ENCODE measurements at places on chromosomes 3 and 15. TPM values are rescaled to one million over a fixed set of nuclear protein-coding genes. Genes with fewer than 3 reads are reported as not detected.

Gene TBC1D21
- total RNA-seq, result not detected

Gene C15orf61
- 4.9 TPM for total RNA-seq

Gene A4GNT
- total RNA-seq, result not detected

Gene GOLGA8G
- not detected for total RNA-seq

Gene XCR1
- total RNA-seq, result 0.27 TPM

Gene GOLGA8O
- 9.9 TPM for total RNA-seq
